ENCODE measurements at places on chromosomes 13 and 19.

- DNase-seq = peak; percentile 71
These were observed 3.5 kb upstream of the ZNF701 start for GRCh38 chr19:52566588-52566987.

- no peak for DNase-seq
These were observed 29.8 kb upstream of the ZNF83 start for GRCh38 chr19:52667972-52668371.

GRCh38 chr19:51120160-51120559 lies 4.5 kb upstream of the SIGLEC9 start:
- DNase-seq = no peak

GRCh38 chr13:110248449-110249143 lies 58.4 kb downstream of the COL4A1 start:
- DNase-seq = no peak

DNA sequence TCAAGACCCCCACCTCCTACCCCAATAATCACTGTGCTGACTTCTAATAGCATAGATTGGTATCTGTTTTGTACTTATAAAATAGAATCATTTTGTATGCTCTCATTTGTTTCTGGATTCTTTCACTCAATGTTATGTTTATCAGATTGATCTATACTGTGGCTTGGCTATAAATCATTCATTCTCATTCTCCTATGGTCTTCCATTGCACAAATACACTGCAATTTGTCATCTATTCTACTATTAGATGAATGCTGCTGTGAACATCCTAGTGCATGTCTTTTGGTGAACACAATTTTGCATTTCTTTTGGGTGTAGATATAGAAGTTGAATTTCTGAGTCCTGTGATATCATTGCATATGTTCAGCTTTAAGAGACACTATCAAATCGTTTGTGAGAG lies 94.8 kb upstream of the AKAP11 start:
- DNase-seq = no peak

GRCh38 chr13:109204252-109204651 lies 574.8 kb downstream of the MYO16 start:
- no peak for DNase-seq

DNA sequence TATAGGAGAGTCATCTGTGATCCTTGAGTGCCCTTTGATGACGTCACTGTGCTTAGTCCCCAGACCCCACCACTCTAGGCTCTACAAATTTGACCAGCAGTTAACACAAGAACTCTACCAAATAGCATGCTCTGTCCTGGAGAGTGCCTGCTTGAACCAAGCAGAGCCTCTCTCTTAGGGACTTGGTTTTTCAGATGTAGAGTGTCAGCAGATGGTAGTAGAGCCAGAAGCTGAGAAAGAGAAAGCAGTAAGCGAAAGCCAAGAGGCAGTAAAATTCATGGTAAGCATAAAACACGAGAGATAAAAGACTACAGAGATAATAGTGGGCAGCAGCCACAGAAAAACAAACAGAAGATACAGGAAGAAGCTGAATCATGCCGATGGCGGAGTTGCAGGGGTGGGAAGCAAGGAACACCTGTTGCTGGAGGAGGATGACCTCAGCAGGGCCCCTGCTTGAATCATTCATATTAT lies 193.3 kb downstream of the SLC7A1 start:
- peak; percentile 44 for DNase-seq

GRCh38 chr13:32195713-32196112 lies 119.5 kb downstream of the ZAR1L start:
- peak; percentile 5 for DNase-seq

GRCh38 chr13:30870049-30870884 lies 35.8 kb upstream of the MEDAG start:
- DNase-seq = peak; percentile 100

- peak; percentile 33 for DNase-seq
These were observed 30.8 kb downstream of the KLF2 start for GRCh38 chr19:16355293-16356043.

DNA sequence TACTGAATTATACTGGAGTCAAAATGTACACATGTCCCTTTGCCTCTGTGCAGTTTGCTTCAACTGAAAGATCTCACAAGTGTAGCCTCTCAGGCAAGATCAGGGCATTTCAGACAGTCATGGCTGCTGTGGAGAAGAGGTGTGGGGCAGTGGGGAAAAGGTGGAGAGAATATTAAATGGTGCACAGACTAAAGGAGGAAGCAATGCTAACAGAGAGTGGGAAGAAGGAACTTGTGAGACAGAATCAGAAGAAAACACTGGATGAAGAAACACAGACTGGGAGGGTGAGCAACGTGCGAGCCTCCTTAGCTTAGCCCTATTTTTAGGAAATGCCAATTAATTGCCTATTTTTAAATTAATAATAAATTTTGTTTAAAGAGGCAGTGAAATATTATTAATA lies 49.6 kb upstream of the RAP2A start:
- no peak for DNase-seq

DNA sequence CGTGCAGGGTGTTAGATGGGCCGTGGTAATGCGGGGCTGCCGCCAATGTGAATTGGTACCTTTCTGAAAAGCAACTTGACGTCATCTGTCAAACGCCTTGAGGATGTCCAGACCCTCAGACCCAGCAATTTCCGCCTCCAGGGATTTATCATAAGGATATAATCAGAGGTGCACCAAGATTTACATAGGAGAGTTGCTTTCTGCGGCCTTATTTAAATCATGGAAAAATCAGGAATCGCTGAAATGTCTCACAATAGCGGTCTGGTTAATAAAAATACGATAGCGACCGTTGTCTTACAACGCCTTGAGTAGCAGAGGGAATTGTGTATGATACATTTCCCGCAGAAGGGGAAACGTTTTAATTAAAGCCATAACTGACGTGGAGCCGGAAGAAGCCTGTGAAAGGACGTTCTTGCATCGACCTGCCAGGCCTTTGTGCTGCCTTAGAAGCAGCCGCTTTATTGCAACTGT lies 32.3 kb upstream of the NDUFS7 start:
- no peak for DNase-seq

DNA sequence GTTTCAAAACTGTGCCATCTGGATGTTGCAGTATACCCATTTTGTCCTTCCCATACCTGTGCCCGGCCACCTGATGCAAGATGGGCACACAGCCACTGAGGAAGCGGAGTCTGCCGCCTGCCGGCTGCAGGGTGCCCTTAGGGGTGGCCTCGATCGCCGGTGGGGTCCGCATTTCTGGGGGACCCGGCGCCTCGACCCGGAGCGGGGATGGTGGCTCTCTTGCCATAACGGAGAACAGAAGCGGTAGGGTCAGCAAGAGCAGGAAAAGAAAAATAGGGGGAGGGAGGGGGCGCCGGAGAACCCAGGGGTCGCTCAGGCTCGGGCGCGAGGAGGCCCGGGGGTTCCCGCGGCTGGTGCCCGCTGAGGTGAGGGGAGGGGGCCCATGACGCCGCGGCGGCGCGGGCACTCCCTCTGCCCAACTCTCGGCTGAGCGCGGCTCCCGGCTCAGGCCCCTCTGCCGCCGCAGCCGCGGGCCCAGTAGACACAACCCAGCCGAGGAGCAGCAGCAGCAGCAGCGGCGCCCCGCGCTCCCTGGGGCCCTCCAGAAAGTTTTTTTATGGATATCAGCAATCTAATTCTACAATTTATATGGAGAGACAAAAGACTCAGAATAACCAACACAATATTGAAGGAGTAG lies 13.8 kb upstream of the CYP4F2 start:
- DNase-seq = no peak

DNA sequence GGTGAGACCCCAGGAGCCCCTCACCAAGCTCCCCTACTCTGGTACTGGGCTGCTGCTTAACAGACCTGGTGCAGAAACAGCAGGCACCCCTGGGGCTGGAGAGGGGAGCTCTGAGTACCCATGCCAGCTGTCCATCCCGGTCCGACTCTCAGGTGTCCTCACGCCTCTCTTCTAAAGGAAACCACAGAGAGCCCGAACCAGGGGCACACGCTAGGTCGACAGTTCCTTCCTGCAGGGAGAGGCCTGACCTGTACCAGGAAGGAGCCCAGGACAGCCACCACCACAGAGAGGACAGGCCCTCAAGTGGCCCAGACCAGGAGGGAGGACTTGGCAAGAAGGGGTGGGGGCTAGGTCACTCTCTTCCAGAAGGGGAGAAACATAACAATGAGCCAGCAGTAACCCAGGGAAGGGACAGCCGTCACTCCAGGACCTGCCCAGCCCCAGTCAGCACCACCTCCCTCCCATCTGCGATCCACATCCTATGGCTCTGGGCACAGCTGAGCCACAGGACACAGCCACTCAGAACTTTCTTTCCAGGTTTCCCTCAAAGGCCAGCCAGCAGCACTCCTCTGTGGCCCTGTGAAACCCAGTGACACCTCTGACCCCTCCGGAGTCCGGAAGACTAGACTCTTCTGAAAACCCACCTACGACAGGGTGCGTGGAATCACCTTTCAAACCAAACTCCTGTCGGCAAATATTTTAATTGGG lies 13.0 kb upstream of the SLC35E1 start:
- no peak for DNase-seq

DNA sequence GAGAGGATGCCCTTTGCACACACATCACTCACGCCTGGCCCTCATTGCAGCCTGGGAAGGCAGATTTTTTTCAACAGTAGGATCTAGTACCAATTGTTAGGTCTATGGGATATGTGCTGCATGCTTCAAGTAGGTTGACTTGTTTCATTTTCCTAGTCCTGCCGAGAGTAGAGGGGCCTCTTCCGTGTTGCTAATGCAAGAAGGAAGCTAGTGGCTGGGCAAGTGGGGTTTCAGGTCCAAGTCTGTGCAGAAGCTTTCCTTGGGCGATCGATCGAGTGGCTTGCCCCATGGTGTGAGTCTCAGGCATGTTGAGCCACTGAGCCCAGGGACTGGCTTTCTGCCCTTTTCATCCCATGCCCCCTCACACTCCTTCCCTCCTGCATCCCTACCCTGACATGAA lies 13.7 kb downstream of the ILF3 start:
- DNase-seq = no peak

DNA sequence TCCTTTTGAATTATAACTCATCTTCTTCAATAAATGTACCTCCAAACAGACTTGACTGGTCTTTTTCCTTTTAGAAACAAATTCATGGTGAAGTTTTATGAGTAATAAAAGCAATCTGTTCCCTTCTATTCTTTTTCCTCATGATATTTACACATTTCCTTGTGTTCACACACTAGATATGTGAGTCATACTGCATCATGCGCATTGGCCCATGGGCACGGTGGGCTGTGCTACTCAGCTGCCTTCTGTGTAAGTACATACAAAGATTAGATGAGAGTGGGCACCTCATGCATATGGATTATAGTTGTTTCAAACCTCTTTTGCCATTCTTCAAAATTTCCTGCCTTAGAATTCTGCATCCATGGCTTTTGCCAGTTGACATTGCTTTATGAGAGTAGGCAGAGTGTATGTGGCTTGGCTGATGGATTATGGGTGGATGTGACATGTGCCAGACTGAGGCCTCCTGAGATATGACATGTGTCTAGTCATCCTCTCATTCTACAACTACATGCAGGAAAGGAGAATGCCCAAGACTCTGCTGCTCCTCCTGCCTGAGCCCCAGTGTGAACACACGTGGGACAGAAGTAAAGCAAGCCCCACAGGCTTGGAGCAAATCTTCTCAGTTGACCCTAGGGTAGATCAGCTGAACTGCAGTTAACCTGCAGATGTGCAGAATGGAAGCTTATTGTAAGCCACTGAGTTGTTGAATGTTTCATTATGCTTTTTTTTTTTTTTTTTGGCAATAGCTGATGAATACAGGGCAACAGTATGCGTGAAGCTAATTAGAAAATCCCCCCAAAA lies 109.9 kb downstream of the RBM26 start:
- no peak for DNase-seq

GRCh38 chr19:3471954-3472655 lies 8.2 kb downstream of the SMIM24 start:
- no peak for DNase-seq

GRCh38 chr13:111897178-111897845 lies 169.6 kb upstream of the SOX1 start:
- no peak for DNase-seq

DNA sequence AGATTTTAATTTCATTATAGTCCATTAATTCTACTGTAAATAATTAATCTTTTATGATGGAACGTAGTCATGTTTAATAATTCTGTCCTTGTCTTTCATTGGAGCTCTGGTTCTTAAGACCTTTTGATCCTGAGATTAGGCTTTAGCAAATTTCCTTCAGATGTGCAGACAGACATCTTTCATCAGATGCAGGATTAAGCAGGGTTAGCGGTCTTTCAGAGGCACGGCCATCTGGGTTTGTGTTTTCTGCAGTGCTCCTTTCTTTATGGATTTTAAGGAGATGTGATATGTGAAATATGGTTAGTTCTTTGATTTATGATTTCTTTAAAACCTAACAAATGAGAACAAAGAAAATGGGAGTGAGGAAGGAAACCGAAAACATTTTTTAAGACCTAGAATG lies 643.9 kb upstream of the SGCG start:
- no peak for DNase-seq

- DNase-seq = no peak
These were observed 52.4 kb downstream of the TEX29 start for GRCh38 chr13:111372651-111373425.

DNA sequence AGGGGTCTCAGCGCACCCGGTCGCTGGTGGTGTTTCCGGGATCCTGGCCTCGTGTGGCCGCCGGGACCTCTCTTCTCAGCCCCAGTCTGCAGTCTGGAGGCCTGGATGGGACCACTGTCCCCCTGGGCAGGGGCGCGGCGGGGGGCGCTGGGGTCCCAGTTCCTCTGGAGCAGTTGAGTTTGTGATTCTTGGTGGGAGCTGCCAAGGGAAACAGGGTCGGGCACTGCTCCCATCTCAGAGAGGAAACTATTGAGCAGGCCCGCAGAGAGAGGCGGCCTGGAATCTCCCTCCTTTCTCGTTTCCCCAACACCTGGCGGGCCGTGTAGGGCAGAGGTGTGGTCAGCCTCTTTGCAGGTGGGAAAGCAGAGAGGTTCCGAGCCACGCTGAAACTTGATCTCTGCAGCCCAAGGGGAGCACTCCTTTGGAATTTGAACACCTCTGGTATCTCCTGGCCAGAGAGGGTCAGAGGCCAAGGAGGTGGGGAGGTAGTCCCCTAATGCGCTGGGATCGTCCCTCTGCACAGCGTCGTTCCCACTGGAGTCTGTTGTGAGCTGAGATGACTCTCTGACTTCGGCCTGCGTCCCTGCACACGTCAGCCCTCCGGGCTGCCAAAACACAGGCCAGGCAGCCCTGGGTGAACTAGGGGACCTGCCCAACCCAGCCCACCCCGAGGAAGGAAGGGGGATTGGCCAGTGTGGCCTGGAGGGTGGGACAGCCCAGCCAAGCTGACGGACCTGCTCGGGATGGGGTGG lies 741 bp downstream of the PLEKHF1 start:
- DNase-seq = no peak

GRCh38 chr19:17861542-17862402 lies 2.1 kb downstream of the RPL18A start:
- no peak for DNase-seq

GRCh38 chr19:19543101-19543500 lies 5.0 kb downstream of the CILP2 start:
- no peak for DNase-seq

DNA sequence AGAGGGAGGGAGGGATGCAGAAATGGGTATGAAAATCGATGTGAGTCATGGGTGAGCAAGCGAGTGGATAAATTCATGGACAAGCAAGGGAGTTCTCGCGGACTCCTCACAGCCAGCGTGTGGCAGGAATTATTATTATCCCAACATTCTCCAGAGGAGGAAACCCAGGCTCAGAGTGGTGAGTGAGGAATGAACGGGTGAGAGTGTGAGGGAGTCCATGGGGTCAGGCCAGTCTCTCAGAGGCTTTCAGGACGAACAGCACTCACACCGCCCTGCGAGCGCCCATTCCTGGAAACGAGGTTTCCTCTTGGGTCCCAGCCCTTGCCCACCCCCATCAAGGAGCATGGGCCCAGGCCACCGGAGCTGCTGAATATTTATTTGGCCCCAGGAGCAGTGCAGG lies 6.3 kb upstream of the DNAAF3 start:
- peak; percentile 36 for DNase-seq

GRCh38 chr13:58620176-58620575 lies 988.6 kb downstream of the PCDH17 start:
- no peak for DNase-seq
